M059J (cell line): ENCODE measurements at places on chromosomes 16 and 17.

GRCh38 chr17:5874486-5874885 is 195.7 kb upstream of the WSCD1 start:
- no peak for DNase-seq

- no peak for DNase-seq
Measured at GRCh38 chr16:381012-381788, 578 bp downstream of the PGAP6 start.

GRCh38 chr17:42304187-42305030 is 16.1 kb downstream of the STAT5A start:
- DNase-seq: no peak

GRCh38 chr17:16466407-16466806 is 25.6 kb downstream of the LRRC75A start:
- no peak for DNase-seq

DNA sequence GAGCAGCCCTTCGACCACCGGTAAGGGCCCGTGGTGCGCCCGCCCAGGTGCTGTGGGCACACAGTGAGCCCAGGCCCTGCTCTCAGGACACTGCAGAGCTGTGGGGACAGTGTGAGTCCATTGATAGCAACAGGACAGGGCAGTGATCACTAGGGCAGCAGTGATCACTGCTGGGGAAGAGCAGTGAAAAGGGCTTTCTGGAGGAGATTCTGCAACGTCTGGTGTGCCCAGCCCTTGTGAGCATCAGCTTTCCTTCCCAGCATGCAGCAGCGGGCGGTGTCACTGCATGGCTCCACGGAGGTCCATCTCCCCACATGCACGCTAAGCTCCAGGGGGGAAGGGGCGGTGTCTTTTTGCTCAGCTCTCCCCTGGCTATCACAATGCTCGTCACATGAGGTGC is 32.1 kb downstream of the MAP1LC3B start:
- DNase-seq: no peak

DNA sequence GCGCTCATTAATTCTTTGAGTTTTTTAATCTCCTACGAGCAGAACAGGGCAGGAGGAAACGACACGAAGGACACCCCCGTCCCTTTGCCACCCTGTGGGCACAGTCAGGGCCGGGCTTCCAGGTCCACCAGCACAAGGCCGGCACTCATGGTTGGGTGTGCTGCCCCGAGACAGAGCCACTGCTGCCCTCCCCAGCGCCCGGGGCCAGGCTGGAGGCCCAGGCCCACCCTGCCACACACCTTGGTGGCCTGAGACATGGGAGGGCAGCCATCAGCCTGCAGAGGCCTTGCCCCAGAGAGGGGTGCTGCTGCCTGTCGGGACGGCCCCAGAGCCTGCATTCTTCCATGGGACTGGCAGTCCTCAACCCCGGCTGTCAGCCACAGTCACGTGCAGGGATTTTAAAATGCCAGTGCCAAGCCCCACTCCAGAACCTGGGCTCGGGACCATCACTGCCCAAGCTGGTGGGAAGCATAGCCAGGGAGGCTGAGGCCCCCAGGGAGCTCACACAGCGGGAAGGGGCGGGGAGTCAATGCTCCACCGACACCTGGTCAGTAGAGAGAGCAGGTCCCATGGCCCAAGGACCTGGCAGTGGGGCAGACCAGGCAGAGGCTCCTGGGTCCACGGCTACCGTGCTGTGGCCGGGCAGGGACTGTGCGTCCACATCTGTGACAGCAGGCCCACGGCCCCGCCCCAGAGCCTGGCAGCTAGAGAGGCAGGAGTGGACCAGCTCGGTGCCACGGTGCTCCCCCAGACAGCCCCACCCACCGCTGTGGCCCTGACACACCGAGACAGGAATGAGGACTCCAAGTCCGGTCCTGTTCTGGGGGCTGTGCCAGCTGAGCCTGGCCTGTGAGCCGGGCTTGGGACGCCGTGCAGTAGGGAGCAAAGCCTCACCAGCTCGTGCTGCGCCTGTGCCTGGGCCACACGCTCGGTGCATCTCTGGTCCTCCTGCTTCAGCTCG is 27.5 kb downstream of the CEP131 start:
- no peak for DNase-seq

- DNase-seq: no peak
Measured at GRCh38 chr17:79070266-79070880, 4.3 kb upstream of the ENGASE start.

DNA sequence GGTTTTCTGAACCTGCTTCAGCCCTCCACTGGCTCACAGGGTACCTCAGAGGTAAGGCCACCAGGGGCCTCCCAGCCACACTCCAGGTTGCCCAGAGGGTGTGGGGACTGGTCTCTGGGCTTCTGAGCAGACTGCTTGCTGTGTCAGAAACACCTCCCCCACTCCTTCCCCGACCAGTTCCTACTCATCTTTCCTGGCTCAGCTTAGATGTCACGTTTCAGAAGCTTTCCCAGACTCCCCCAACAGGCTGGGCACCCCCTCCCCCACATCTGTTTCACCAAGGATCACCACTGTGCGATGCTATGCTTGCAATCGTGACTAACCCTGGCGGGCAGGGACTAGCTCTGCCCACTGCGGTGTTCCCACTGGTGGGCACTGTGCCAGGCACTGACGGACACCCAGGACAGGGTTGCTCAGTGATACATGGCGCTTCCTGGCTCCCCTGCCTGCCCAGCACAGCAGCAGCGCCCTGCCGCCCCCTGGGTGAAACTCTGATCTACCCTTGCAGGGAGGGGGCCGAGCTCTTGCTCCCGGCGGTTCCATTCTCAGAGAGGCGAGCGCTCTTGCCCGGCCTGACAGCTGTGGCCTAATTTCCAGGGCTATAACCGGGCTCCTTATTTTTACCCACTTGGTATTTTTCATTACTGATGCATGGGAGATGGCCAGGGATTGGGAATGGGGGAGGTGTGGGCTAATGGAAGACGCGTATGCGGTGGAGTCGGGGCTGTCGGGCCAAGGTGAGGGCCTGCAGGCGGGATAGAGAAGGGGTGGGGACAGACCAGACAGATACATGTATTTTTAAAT is 29.4 kb upstream of the MTSS2 start:
- peak; percentile 100 for DNase-seq

DNA sequence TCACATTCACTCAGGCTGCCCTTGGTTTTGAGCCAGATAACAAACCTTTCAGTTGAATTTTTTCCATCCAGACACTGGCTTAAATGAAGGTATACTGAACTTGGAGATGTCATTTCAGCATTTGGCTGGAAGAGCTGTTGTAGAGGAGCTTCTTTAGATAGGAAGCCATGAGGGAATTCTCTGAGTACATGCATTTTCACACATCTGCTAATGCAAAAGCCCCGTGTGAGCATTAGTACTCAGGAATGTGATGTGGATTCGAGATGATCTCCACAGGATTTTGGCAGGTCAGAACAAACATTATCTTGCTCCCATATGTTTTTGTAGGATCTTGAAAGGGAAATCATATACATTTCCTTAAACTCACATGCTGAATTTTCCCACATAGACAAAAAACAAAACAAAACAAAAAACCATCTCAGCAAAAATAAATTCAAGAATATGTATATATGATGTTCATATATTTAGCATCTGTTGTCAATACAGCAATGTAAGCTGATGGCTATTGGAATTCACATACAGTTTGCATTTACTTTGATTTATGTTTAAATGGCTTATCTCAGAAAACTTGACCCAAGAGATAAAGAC is 277.2 kb upstream of the TBX2 start:
- DNase-seq: no peak

GRCh38 chr16:8110572-8111514 is 479.5 kb downstream of the TMEM114 start:
- DNase-seq: peak; percentile 5

GRCh38 chr17:42413464-42414040 is 9.5 kb downstream of the CAVIN1 start:
- DNase-seq: peak; percentile 47

- DNase-seq: no peak
Measured at GRCh38 chr16:65235339-65236177, 113.7 kb upstream of the CDH11 start.

GRCh38 chr16:68529931-68530701 is 9.0 kb upstream of the ZFP90 start:
- peak; percentile 87 for DNase-seq

DNA sequence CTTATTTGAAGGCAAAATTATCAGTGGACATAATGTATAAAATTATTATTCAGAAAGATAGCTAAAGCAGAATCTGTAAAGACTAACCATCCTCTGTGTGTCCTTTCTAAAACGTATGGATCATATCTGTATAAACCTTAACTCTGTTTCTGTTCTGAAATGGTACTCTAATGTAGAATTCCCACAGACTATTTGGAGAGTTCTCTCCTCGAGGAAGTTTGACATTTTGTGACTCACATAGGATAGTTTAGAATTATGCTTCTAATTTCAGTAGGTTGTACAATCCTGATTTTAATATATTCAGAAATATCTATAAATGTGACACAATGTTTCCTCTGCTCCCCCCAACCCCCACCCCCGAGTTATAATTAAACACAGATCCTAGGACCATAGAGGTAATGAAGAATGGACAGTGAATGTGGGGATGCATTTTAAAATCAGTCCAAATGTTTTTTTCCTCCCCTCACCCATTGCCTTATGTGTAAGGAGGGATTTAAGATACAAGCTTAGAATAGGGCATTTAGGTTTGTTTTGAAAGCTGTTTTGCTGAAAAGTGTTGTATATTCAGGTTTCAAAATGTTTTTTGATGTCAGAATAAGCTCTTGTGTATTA is 66.8 kb downstream of the BCAS3 start:
- peak; percentile 2 for DNase-seq

DNA sequence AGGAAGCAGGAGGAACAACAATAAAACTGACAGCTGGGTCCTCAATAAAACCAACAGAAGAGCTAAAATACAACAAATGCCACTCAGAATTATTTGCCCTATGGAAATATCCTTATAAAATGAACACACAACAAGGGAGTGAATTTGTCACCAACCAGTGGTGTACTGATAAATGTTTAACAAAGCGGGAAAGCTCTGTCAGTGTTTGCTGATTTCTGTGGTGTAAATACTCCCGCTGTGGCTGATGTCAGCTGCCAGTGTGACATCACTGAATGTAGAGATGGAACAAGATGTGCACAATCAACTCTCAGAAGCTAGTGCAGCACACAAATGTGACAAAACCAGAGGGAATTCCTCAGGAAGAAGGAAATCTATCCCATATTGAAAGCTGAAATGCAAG is 51.9 kb downstream of the CDYL2 start:
- no peak for DNase-seq

GRCh38 chr16:81702506-81702905 is 76.6 kb upstream of the PLCG2 start:
- DNase-seq: no peak

DNA sequence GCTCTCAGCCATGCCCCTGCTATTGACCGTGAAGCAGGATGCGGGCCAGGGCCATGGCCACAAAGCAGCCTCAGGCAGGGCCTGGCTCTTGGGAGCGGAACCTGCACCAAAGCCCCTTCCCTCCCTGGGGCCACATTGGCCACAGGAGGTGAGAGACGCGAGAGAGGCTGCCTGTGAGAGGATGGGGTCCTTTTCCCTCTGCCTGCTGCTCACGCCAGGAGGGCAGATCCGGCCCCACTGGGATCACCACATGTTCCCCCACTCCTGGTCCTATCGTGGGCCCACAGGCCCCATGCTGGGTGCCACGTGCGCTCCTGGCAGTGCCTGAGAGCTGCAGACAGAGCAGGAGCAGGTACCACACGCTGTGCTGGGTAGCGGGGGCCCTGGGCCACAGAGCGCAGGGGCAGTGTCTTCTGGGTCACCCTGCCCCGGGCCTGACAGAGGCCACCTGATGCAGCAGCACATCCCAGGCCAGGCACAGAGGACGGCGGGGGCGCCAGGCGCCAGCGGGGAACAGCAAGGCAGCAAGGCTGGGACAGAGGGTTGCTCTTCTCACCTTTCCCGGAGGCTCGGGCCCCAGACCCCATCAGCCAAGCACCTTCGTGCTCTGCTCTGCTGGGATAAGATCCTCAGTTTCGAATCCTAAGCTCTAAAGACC is 9.2 kb upstream of the NUDT16L1 start:
- no peak for DNase-seq

DNA sequence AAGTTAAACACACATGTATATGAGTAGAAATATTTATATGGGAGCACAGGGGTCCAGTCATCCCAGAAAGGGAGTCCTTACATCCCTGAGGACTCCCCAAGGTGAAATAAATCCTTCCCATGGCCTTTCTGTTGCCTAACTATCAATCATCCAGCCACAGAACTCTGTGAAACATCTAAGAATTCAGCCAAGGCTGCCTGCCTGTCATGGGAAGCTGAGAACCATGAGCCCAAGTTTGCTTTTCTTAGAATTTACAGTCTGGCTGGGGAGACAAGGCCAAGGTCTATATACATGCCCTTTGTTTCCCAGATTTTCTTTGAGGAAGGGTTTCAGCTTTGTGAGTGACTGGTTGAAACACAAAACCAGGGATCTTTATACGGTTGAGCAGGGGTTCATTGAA is 15.8 kb downstream of the MYL4 start:
- peak; percentile 47 for DNase-seq

GRCh38 chr17:46819906-46820351 is 1.4 kb upstream of the WNT3 start:
- no peak for DNase-seq

GRCh38 chr17:9360677-9361081 is 214.9 kb downstream of the STX8 start:
- DNase-seq: no peak

DNA sequence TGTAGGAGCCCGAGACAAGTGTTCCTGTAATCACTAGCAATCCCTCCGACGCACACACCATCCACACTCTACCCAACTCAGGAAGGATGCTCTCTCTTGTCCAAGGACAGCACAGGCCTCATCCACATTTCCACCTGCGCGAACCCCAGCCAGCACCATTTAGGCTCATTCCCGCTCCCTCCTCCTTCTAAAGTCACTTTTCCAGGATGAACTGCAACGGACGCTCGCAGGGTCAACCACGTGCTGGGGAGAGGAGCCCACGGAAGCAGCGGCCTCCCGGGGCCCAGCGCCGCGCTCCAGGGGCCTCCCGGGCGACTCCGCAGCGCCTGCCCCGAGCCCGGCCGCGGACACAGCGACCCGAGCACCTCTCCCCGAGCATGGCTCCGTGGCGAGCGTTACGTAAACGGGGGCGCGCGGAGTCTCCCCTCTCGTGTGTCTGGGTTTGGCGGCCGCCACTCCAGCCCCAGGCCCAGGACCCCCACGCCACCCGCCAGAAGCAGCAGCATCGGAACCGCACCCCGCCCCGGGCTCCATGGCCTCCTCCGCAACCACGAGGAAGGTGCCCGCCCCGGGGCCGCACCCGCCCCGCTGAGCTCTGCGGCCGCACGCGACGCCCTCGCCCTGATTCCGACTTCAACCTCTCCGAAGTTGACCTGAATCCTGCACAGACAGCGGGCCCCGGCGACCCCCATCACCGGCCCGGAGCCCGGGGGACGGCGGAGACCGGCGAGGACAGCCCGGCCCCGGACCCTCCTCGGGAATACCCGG is 668 bp downstream of the USP36 start:
- peak; percentile 32 for DNase-seq

GRCh38 chr17:18859256-18859655 is 1.3 kb downstream of the PRPSAP2 start:
- DNase-seq: peak; percentile 28

GRCh38 chr17:18319604-18320256 is 4.6 kb downstream of the SMCR8 start:
- DNase-seq: peak; percentile 32
